Dorsolateral prefrontal cortex (tissue), 122 donors: ENCODE measurements at places on chromosomes 5 and 9.

DNA sequence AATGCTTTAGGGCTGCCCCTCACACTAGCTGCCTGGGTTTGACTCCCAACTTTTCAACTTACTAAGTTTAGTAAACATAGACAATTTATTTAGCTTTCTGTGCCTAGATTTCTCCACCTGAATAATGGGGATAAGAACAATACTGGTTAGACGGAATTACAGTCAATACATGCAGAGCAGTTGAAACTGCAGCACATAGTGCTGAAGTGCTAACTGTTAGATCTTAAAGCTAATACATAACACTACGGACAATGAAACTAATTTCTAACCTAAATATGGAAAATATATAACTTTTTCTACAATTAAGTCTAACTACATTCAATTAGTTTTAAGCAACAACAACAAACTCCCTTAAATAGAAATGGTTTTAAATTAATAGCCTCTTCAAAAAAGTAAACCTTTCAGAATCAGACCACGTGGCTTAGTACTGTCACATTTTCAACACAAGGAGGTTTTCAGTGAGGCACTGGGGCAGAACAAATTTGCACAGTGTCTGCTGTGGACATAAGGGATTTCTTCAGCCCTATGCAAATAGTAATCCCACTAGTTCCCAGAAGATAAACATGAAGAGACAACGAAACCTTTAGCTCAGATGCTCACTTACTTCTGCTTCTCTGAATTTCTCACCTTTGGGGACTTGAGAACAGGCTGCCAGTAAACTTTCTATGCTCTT, 293.4 kb downstream of the EDIL3 start:
- no peak for DNase-seq

GRCh38 chr5:89253666-89254352, 370.8 kb upstream of the MEF2C start:
- DNase-seq, result no peak

GRCh38 chr5:54628050-54628449, 110.5 kb downstream of the SNX18 start:
- no peak for DNase-seq

- no peak for DNase-seq
Observed at GRCh38 chr9:107612136-107612535, 122.6 kb upstream of the KLF4 start.

DNA sequence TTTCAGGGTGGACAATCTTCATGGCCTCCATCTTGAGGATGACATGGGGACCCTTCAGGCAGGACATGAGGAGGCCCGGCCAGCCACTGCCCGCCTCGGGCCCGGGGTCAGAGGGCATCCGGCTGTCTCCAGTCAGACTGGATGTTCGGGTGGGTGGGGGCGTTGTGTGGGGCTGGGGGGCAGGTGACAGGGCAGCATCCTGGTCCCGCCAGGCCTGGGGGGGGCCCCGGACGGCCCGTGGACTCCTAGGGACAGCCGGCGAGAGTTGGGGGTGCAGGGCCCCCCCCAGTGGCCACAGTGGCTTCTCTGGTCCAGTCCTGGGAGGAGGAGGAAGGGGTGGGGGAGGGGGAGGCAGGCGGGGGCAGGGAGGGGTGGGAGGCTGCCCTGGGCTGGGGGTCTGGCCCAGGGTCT, 940 bp downstream of the RNF208 start:
- DNase-seq, result no peak

DNA sequence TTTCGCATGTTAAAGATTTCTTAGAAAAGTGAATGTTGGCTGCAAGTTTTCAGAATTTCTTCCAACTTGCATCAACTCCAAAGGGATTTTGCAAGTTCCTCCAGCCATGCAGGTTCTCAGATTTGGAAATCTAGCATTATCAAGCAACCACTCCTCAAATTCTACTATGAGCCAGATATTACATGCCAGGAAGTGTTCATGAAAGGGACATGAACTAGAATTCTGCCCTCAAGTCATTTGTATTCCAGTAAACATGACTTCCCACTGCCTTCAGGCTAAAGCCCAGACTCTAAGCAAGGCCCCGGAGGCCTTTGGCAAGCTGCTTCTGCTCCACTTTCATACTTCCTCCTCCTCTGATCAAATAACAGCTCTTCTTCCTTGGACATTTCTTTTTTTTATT, 111.3 kb upstream of the PAPPA start:
- no peak for DNase-seq

- DNase-seq, result no peak
Observed at GRCh38 chr9:77651203-77651602, 3.1 kb upstream of the GNA14 start.

DNA sequence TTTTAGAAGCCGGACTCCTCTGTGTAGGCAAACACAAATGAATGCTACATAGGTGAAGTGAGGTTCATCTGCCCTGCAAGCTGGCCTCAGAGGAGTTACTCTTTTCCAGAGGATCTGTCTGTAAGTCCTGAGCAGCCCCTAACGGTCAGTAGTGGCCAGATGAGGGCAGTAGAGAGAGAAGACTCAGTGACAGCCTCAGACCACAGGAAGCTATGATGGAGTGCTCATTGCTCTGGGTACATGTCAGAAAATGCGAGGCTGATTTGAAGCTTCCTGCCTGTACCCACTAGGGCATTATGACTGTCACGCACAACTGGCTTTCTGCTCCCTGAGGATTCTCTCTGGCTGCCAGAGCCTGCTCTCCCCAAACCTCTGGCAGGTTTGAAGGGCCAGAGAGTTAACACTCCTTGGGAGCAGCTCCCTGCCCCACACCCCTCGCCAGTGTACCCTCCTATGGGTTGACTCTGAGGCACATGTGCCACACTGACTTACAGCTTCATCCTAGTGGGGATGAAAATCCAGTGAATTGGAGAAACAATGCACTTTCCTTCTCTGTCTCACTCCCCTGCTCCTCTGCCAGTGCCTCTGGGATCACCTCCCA, 141.5 kb downstream of the GABRG2 start:
- peak; percentile 42 for DNase-seq

- no peak for DNase-seq
Observed at GRCh38 chr9:99778836-99779235, 42.8 kb upstream of the NR4A3 start.

DNA sequence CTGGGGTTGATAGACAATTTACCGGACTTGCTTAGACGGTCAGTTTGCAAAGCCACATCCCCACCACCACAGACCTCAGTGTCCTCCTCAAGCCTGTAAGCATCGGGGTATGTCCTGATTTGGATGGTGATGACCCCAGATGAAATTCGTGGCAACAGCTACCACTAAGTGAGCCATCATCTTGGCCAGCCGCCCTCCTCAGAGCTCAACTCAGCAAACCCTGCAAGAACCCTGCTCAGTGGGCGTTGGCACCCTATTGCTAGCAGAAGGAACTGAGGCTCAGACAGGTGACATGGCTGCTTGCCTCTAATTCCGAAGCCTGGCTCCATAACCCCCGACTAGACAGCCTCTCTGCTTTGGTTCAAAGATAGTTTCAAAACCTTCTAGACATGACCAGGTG, 41.4 kb upstream of the BARHL1 start:
- no peak for DNase-seq

- no peak for DNase-seq
Observed at GRCh38 chr5:91143840-91144239, 239.3 kb downstream of the ARRDC3 start.

DNA sequence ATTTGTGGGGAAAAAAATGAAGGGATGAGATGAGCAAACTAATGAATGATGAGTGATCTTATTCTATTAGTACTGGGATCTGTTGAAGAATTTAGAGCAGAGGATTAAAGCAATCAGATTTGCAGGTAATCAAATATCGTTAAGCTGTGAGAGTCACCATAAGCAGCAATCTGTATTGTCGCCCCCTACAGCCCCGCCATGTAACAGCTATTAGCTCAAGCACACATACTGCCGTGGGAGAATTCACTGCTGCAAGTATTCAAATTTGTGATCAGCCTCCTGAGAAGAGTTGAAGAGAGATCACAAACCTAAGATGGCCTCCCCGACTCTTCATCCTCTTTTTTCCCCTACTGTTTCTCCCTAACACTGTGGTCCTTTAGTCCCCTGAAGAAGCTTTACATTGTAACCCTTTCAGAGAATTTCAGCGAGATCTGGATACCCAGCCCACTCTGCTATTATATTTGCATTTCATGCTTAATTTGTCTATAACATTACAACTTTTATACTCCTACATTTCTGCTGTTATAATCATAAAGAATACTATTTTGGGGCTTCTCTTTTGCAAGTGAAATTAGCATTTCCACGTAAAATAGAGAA, 28.5 kb upstream of the PHF24 start:
- peak; percentile 49 for DNase-seq

- DNase-seq, result no peak
Observed at GRCh38 chr9:132027752-132028663, 51.7 kb downstream of the MED27 start.

GRCh38 chr5:32021771-32022170, 152.3 kb downstream of the GOLPH3 start:
- DNase-seq, result peak; percentile 34

- peak; percentile 16 for DNase-seq
Observed at GRCh38 chr5:179253730-179254129, 91.5 kb downstream of the ADAMTS2 start.

DNA sequence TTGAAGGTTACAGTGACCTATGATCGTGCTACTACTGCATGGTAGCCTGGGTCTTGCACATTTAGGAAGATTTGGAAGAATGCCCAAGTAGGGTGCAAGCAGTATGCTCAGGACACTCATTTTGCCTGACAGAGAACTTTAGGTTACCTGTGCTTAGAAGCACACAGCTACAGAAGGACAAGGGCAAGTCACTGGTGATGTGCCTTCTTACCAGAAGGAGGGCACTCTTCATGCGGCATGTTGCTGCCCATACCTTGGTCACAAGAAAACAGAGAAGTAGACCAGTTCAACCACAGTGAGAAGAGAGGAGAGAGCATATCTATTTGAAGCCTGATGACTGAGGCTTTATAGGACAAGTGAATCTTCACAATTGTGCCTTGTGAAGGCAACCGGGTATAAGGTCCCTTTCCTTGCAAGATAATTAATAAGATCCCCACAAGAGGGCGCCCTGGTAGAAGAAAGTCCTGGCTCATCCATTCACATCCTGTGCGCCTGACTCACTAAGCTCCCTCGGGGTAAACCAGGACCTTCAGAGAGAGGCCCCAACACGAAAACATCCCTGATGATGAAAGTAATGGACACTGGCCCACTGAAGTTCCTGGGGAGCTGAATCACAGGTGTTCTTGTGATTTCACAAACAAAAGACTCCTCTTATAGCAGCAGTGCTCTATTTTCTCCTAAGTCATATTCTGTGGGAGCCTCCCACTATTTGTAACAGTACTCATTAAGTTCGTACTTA, 38.1 kb upstream of the STARD4 start:
- DNase-seq, result peak; percentile 48

GRCh38 chr9:113488071-113488470, 24.5 kb downstream of the RGS3 start:
- DNase-seq, result no peak

DNA sequence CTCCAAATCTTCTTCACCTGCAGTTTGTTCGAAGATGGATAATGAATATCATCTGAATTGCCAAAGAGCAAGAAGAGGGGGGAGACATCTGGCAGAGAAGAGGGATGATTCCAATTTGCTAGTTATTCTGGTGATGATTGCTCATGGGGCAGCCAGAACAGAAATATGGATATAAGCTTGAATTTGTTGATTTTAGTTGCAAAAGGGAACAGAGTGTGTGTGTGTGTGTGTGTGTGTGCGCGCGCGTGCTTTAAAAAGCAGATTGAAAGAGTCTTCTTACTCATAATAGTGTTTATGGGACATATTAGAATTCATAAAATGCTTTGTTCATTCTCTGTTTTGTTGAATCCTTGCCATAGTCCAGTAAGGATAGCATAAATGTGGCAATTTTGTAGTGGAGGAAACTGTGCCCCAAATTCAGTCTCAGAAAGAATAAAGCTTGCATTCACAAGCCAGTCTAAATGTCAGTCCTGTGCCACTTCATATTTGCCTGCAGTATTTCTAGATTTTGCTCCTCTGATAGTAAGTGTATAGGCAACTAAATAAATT, 436.3 kb upstream of the KLF4 start:
- DNase-seq, result no peak

DNA sequence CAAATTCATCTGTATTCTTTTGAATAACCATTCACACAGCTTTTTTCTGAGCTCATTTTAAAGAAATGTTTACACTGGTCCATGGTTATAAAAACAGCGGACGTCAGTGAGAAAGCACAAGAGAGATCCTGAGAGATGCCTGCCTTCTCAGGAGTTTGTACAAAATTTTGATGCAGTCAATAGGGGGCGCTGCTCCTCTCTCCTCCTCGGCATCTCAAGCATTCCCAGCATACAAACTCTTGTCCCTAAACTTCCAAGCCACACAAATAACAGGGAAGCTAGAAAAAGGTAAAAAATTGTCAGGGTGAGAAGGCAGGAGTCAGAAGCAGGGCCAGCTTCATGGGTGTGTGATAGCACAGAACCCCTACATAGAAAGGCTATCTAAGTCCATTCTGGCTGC, 11.2 kb upstream of the CCDC152 start:
- peak; percentile 29 for DNase-seq

GRCh38 chr5:45335346-45335745, 360.8 kb downstream of the HCN1 start:
- DNase-seq, result no peak

DNA sequence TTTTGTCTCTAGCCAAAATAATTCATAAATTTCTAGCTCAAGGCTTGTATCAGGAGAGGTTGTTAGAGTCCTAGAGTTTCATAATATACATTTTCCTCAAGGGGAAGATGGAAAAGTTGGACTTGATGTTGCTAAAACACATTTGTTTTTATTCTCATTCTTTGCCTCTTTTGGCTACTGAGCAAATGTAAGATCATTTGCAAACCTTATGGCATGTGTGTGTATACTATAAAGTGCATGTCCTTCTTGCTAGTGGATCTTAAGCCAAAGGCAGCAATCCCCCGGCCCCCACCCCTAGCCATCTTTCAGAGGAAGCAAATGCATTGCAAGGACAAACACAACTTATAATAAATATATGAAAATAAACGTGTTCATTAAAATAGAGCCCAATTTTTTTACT, 43.0 kb downstream of the ADAMTSL1 start:
- DNase-seq, result no peak

DNA sequence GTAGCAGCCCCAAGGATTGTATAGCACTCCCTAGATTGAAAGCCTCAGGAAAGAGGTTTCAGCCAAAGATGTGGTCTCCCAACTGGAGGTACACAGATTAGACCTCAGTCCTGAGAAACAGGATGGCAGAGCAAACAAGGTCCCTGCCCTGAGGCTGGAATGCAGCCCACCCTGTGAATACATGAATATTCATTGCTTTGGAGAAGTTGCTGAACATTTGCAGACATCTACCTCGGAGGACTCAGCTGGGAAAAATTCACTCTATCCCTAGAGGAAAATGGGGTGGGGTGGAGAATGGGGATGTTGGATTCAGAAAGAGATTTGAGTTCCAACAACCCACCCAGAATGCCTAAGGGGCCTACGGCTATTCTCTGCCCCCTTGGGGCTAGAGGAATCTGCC, 129.4 kb downstream of the SLIT3 start:
- no peak for DNase-seq
